ENCODE measurements at places on chromosomes 13 and 19. TPM values are rescaled to one million over a fixed set of nuclear protein-coding genes. Genes with fewer than 3 reads are reported as not detected.

DNA sequence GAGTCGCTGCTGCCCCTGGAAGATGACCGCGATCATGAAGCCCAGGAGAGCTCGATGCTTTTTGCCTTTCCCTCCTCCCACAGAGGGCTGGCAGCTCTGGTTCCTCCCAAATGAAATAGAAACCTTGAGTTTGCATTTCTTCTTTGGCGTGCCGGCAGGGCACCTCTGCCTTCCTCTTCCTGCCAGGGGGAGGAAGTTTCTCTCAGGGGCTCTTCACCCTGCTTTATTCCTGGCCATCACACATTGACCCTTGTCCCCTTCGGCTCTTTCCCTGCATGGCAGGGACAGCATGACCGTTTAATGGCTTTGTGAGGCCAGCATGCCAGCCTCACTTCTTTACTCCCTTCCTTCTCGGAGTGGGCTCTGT is 47.9 kb downstream of the ACTN4 start:
- no peaks in the 10 kb centered on the region for H3K27me3 ChIP-seq
- peaks cover 87% of the 10 kb centered on the region for H3K4me1 ChIP-seq
- H3K36me3 ChIP-seq: peaks cover 42% of the 10 kb centered on the region
- H3K27ac ChIP-seq: peak overlapping the region; percentile 13

DNA sequence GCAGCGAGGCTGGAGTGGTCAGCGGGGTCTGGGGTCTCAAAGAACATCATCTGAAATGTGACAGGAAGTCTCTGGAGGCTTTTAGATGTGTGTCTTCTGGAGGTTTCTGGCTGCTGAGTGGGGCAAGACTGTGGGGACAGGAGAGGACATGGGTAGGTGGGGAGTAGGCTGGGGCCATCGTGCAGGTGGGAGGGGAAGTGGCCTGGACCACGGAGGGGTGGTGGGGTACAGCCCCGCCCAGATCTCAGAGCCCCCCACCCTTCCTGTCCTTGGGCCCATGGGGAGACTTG is 6.2 kb downstream of the AP1M1 start:
- H3K27me3 ChIP-seq: no peaks in the 10 kb centered on the region
- DNase-seq: no peak
- peaks cover 82% of the 10 kb centered on the region for H3K36me3 ChIP-seq
- H3K4me3 ChIP-seq: no peak overlapping the region
- H3K27ac ChIP-seq: no peak overlapping the region

GRCh38 chr13:99797691-99798090 is 173.9 kb downstream of the ZIC5 start:
- H3K27me3 ChIP-seq: no peaks in the 10 kb centered on the region
- DNase-seq: no peak
- H3K36me3 ChIP-seq: no peaks in the 10 kb centered on the region
- no peaks in the 10 kb centered on the region for H3K4me1 ChIP-seq
- no peak overlapping the region for H3K27ac ChIP-seq

DNA sequence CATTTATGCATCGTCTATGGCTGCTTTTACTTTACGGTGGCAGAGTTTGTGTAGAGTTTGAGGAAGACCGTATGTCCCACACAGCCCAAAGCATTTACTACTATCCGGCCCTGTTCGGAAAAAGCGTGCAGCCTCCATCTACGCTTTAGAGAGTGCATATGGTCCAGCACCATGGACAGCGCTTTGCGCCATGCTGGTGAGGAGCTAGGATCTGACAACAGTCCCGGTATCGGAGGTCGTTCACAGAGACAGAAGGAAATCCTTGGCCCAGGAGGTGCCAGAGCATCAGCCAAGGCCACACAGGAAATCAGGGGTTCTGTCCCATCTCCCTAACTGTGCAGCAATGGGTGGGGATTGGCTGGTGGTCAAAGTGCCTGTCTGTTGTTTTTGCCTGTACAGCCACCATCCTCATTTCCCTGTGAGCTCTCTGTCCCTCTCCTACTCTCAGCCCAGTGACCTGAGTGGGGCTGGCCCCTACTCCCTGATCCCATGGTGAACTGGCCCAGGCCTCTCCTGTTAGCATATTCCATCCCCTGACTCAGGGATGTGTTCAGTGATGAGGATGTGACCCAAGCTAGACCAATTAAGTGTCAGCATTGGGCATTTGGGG is 16.2 kb upstream of the PRODH2 start:
- H3K36me3 ChIP-seq: no peaks in the 10 kb centered on the region
- H3K4me1 ChIP-seq: no peaks in the 10 kb centered on the region
- no peak overlapping the region for H3K27ac ChIP-seq
- H3K27me3 ChIP-seq: peaks cover 85% of the 10 kb centered on the region
- peak; percentile 60 for DNase-seq
- H3K4me3 ChIP-seq: no peak overlapping the region

DNA sequence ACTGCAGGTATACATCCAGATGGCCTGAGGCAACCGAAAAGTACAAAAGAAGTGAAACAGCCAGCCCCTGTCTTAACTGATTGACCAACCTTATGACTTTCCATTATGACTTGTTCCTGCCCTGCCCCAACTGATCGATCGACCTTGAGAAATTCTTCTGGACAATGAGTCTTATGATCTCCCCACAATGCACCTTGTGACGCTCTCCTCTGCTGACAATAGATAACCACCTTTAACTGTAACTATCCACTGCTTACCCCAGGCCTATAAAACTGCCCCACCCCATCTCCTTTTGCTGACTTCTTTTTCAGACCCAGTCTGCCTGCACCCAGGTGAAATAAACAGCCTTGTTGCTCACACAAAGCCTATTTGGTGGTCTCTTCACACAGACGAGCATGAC is 11.2 kb downstream of the ZNF83 start:
- H3K27me3 ChIP-seq: no peaks in the 10 kb centered on the region
- H3K36me3 ChIP-seq: peaks cover 33% of the 10 kb centered on the region
- no peaks in the 10 kb centered on the region for H3K4me1 ChIP-seq
- DNase-seq: no peak

DNA sequence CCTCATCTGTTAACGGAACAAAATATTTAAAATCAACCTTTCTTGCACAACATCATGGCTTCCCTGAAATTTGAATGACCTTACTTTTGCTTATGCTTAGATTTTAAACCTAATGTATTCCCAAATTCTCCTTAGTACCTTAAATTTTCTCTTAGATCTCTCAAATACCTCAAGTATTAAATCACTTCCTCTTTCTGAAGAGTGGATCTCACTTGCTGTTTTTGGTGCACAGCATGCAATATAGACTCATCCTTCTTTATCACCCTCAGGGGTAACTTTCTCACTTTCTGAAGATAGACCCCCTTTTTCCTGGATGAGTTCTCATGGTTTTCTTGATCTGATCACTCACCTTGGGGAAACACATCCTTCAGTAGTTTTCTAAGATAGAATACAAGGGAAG is 871.7 kb downstream of the DACH1 start:
- H3K4me1 ChIP-seq: no peaks in the 10 kb centered on the region
- H3K27ac ChIP-seq: no peak overlapping the region
- H3K27me3 ChIP-seq: no peaks in the 10 kb centered on the region
- H3K36me3 ChIP-seq: no peaks in the 10 kb centered on the region
- DNase-seq: no peak

DNA sequence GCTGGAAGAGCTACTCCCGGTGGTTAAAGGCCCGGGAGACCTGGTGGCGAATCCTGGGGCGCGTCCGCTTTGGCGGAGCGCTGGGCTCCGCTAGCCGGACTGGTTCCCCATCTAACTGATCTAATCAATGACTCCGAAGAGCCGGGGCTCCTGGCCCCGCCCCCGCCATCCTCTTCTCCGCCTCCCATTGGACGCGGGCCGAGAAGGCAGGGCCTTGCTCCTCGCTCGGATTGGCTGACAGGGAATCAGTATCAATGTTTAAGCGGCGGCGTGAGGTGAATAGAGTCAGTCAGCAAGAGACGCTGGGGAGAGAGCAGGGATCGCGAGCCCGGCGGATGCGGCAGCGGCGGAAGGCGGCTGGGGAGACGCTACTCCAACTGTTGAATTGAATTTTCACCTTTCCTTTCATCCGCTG is 1.7 kb upstream of the PCDH17 start:
- peaks cover 4% of the 10 kb centered on the region for H3K27me3 ChIP-seq
- H3K4me1 ChIP-seq: peaks cover 39% of the 10 kb centered on the region
- DNase-seq: peak; percentile 96
- H3K27ac ChIP-seq: no peak overlapping the region

GRCh38 chr19:47421844-47422395 is 2.6 kb upstream of the MEIS3 start:
- no peaks in the 10 kb centered on the region for H3K36me3 ChIP-seq
- H3K27ac ChIP-seq: no peak overlapping the region
- DNase-seq: peak; percentile 66
- H3K4me1 ChIP-seq: peaks cover 7% of the 10 kb centered on the region
- peaks cover 23% of the 10 kb centered on the region for H3K27me3 ChIP-seq

DNA sequence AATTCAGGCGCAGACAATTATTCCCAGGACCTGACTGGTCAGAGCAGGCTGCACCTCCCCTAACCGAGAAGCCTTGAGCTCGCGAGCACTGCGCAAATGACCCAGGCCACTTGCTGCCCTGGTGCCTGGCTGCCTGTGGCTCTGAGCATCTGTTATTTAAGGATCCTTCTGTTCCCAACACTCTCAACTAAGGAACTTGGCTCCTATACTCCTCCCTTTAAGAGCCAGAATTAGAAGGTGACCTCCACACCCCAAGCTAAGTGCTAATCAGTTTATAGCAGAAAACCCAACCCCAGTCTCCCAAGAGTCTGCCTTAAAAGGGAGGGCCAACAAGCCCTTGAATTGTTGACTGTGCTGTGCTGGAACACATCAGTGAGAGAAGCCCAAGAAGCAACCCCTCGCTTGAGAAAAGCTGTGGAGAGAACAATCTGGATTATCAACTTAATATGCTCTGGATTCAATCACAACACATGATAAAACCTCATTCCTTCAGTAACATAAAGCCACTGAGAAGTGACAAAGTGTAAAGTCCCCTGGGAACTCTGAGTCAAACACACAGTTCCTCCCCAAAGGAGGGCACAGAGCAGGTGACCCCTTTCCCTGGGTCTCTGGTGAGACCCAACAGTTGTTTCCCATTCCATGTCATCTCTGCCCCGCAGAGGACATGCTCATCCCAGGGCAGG is 14.6 kb downstream of the AKAP8L start:
- peaks cover 92% of the 10 kb centered on the region for H3K4me1 ChIP-seq
- no peak overlapping the region for H3K4me3 ChIP-seq
- H3K27me3 ChIP-seq: no peaks in the 10 kb centered on the region
- H3K27ac ChIP-seq: peak overlapping the region; percentile 69
- no peak for DNase-seq

- H3K36me3 ChIP-seq: no peaks in the 10 kb centered on the region
- H3K4me1 ChIP-seq: peaks cover 46% of the 10 kb centered on the region
- H3K4me3 ChIP-seq: peak overlapping the region; percentile 48
- no peak for DNase-seq
Measured at GRCh38 chr19:3179739-3180293, 1.2 kb downstream of the S1PR4 start.

- H3K27ac ChIP-seq: no peak overlapping the region
- H3K4me3 ChIP-seq: no peak overlapping the region
- no peaks in the 10 kb centered on the region for H3K36me3 ChIP-seq
- DNase-seq: no peak
- H3K4me1 ChIP-seq: no peaks in the 10 kb centered on the region
- H3K27me3 ChIP-seq: no peaks in the 10 kb centered on the region
Measured at GRCh38 chr13:46278474-46278873, 66.7 kb downstream of the LRRC63 start.

DNA sequence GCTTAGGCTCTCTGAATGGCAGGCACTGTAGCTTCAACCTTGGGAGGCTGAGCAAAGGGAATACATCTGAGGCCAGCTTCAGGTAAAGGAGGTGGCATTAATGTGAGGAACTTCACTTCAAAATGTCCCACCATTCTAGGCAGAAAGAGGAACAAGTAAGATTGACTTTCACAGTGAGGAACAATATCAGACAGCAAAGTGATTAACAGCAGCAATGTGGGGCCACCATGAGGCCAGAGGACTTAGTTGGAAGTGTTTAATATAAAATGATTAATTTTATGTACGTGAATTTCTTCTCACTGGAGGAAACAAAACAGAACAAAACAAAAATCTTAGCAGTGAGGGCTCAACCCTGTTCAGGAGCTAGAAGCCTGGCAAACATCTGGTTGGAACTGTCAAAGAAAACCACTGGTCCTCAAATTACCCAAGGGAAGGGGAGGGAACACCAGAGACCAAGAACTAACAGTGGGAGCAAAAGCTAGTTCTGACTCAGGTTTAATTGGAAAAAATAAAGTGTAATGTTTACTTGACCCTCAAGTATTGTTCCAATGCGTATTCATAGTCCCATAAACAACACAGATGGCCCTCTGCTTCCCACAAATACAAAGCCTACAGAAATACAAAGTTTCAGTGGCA is 43.9 kb upstream of the FRY start:
- no peak overlapping the region for H3K27ac ChIP-seq
- H3K27me3 ChIP-seq: no peaks in the 10 kb centered on the region
- no peak overlapping the region for H3K4me3 ChIP-seq
- DNase-seq: peak; percentile 25
- no peaks in the 10 kb centered on the region for H3K36me3 ChIP-seq
- H3K4me1 ChIP-seq: peaks cover 8% of the 10 kb centered on the region

- DNase-seq: peak; percentile 14
- H3K27me3 ChIP-seq: no peaks in the 10 kb centered on the region
- no peak overlapping the region for H3K27ac ChIP-seq
- peaks cover 4% of the 10 kb centered on the region for H3K4me1 ChIP-seq
Measured at GRCh38 chr19:31408460-31409124, 59.4 kb upstream of the TSHZ3 start.

GRCh38 chr13:37476874-37477273 is 121.7 kb downstream of the POSTN start:
- no peak for DNase-seq
- peaks cover 14% of the 10 kb centered on the region for H3K4me1 ChIP-seq
- no peaks in the 10 kb centered on the region for H3K27me3 ChIP-seq
- no peak overlapping the region for H3K4me3 ChIP-seq

- H3K4me1 ChIP-seq: no peaks in the 10 kb centered on the region
- no peak overlapping the region for H3K27ac ChIP-seq
- no peak for DNase-seq
- no peaks in the 10 kb centered on the region for H3K27me3 ChIP-seq
- no peak overlapping the region for H3K4me3 ChIP-seq
Measured at GRCh38 chr13:59755632-59756290, 408.0 kb downstream of the DIAPH3 start.

DNA sequence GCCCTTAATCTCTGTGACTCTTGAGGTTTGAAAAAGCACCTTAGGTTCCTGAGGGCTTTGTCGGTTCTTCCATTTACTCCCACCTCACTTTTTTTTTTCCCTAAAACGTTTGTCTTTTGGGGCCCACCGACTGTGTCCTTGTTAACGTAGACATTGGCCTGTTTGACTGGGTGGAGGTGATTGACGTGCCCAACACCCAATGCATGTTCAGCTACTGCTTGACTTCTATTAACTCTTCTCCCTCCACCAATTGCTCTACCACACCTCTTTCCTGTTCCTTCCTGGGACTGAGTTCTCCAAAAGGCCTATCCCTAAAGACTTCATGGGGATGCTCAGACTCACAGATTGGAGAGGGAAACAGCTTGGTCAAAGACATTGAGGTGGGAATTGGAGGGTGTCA is 17.3 kb downstream of the CKM start:
- H3K4me3 ChIP-seq: no peak overlapping the region
- H3K27me3 ChIP-seq: no peaks in the 10 kb centered on the region
- peak; percentile 52 for DNase-seq
- H3K4me1 ChIP-seq: peaks cover 8% of the 10 kb centered on the region

SBK3 gene
- total RNA-seq: not detected

CEACAM19 gene
- total RNA-seq: 7.0 TPM

PHLDB3 gene
- 2.0 TPM for total RNA-seq

SAE1 gene
- 373 TPM for total RNA-seq

KIR3DL2 gene
- not detected for total RNA-seq

CYP4F8 gene
- total RNA-seq: not detected

KLK6 gene
- not detected for total RNA-seq

SMAD9 gene
- 4.7 TPM for total RNA-seq

RBM42 gene
- total RNA-seq: 46.9 TPM

BRCA2 gene
- 9.4 TPM for total RNA-seq

EDDM13 gene
- not detected for total RNA-seq

ZNF723 gene
- total RNA-seq: not detected
